Cortex of kidney (tissue), 1 donor: ENCODE measurements at places on chromosomes 5 and 9.

DNA sequence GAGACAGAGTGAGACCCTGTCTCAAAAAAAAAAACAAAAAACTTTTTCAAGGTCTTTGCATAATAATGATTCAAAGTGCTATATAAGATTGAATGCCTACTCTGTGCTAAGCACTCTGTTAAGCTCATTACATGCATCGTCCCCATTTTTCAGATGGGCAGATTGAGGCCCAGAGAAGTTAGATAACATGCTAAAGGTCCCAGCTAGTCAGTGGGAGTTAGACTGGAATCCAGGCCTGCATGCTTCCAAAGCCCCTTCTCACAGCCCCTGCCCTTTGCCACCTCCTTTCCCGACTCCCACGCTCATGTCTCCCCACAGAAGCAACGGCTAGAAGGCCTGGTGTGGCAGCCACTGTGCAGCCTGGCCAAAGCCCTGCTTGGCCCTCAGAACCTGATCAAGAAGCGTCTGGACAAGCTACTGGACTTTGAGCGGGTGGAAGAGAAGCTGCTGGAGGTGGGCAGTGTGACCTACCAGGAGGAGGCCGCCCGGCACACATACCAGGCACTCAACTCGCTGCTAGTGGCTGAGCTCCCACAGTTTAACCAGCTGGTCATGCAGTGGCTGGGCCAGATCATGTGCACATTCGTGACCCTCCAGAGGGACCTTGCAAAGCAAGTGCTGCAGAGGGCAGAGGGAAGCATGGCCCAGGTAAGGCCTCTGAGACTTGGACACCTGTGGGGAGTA is 40.3 kb downstream of the ARHGEF37 start:
- DNase-seq, result no peak

DNA sequence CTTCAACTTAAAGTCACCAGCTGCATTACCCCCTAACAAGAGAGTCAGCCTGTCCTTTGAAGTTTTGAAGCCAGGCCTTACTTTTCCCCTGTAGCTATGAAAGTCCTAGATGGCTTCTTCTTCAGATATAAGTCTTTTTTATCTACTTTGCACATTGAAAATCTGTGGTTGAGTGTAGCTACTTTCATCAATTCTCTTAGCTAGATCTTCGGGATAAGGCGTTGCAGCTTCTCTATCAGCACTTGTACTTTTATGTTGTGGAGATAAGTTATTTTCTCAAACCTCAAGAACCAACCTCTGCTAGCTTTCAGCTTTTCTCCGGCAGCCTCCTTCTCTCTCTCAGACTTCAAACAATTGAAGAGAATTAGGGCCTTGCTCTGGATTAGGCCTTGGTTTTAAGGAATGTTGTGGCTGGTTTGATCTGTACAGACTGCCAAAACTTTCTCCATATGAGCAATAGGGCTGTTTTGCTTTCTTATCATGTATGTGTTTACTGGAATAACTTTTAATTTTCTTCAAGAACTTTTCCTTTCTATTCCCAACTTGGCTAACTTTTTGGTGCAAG is 21.6 kb downstream of the CATSPER3 start:
- no peak for DNase-seq

DNA sequence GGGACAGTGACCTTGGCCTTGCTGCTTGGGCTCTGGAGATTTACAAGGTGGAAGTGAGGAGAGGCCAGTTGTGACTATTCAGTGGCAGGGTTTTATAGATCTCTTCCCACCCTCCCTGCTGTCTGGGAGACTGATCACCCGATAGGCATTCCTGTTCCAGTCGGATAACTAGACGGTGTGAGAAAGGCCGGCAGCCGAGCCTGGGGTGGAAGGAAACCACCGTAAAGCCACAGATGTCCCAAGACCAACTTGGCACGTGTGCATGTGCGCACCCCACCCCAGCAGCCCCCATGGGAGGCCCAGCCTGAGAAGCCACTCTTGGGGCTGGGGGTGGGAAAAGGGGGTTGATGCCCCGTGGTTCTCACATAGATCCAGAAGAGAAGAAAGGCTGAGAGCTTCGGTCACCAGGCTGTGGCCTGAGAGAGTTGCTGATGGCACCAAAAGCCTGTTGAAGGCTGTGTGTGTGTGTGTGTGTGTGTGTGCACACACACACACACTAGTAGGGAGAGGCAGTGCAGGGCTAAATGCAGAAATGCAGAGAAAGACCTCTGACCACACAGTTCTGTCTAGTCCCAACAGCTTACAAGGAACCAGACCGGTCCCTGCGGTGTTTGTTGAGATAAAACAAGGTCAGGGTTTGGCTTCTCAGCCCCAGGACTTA is 225.8 kb downstream of the FANCC start:
- no peak for DNase-seq

GRCh38 chr9:114429488-114429887 is 41.7 kb upstream of the AKNA start:
- DNase-seq, result no peak

GRCh38 chr9:131407717-131408195 is 13.9 kb downstream of the PRRC2B start:
- no peak for DNase-seq

- no peak for DNase-seq
Observed at GRCh38 chr5:123605822-123606221, 93.8 kb downstream of the CSNK1G3 start.

DNA sequence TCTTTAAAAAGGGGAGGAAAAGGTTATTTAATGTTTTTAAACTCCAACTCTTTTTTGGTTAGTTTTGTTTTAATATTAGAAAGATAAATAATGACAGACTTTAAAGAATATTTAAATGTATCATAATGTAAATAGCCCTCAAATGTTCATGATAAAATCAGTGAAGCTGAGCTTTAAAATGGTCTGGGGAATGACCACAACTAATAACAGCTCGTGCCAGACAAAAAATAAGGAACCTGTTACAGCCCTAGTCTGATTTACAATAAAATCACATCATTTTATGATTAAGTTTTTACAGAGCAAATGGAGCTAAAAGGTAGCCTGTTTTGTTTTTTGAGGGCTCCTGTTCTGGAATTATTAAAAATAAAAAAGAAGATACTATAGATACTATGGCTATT is 46.1 kb downstream of the VCAN start:
- no peak for DNase-seq

- DNase-seq, result no peak
Observed at GRCh38 chr9:127451858-127452656, 747 bp downstream of the LRSAM1 start.

DNA sequence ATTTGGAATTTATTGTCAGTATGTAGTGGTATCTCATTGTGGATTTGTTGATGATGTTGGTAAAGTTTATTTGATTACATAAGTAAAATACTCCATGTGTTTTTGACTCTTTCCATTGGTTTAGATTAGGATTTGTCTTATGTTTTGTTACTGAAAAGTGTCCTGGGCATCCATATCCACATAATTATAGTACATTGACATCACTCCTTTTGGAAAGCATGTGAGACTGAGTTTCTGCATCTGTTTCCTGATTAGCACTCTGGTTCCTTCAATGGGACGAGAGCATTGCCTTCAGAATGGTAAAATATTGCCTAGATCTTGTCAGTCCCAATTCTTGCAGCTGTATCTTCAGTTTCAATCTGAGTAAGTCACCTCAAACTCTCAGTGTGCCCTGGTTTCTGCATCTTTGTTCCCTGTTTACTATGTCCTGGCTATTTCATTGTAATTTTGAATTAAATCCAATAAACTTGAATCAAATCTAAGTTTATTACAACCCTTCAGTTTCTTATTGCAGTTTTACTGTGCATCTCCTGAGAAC is 128.1 kb downstream of the FBXO38 start:
- no peak for DNase-seq
